K562 (cell line): ENCODE measurements at places on chromosomes 1 and 21. TPM values are rescaled to one million over a fixed set of nuclear protein-coding genes. Genes with fewer than 3 reads are reported as not detected.

Gene GPR37L1
- not detected in 2 replicates for polyA plus RNA-seq

- DNase-seq, result no peak
These were observed 243.2 kb downstream of the FGGY start for GRCh38 chr1:59539961-59540681.

GRCh38 chr1:197314682-197315081 lies 46.6 kb downstream of the CRB1 start:
- DNase-seq, result no peak

Gene TMPRSS15
- polyA plus RNA-seq, result 0.11 and 0.18 TPM in 2 replicates
